ENCODE measurements at places on chromosomes 1 and 21.

DNA sequence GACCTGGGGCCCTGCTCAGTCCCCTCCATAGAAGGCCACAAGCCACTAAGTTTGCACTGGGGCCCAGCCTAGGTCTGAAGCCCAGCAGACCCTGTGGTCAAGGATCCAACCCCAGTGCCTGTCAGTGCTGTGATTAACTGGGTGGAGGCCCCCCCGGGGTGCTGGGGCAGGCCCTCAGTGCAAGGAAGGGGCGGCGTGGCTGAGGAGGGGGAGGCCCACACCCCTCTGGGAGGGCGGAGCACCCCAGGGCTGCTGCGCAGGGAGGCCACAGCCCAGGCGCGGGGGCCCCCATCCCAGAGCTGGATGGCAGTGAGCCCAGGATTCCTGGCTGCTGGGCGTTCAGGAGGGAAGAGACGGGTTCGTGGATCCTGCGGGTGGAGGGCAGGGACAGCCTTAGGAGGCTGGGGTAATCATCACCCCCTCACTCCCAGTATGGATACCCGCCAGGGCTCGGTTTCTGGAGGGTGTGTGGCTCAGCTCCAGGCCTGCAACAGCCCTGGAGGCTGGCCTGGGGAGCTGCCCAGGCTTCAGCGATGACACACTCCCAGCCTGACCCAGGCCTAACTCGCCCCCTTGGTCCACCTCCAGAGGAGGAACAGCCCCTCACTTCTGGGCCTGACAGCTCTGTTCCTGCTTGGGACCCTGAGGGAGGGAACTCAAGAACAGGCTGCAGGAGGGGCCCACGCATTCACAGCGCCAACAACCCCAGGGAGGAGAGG, 890 bp downstream of the GJC2 start:
- no peak for DNase-seq

DNA sequence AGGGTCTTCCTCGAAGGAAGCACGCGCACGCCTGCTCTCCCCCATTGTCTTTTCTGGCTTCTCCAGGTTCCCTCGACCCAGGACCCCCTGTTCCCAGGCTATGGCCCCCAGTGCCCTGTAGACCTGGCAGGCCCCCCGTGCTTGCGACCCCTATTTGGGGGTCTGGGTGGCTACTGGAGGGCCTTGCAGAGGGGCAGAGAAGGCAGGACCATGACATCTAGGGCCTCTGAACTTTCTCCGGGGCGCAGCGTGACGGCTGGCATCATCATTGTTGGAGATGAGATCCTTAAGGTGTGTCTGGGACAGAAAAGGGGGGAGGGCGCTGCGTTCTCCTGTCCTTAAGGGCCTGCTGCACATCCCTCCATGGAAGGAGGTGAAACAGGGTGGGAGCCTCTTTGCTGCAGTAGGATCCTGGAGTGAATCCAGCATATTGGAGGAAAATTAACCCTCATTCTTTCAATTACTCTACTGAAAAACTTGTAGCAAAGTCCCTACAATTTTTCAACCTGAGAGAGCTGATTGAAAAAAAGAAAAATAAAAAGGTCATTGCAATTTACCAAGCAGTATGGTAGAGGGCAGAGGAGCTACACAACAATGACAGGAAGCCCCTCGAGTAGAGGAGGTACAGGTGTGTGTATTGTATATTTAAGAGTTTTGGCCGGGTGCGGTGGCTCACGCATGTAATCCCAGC, 777 bp downstream of the FLAD1 start:
- no peak for DNase-seq

GRCh38 chr1:165816826-165817497, 10.5 kb upstream of the UCK2 start:
- DNase-seq: no peak

DNA sequence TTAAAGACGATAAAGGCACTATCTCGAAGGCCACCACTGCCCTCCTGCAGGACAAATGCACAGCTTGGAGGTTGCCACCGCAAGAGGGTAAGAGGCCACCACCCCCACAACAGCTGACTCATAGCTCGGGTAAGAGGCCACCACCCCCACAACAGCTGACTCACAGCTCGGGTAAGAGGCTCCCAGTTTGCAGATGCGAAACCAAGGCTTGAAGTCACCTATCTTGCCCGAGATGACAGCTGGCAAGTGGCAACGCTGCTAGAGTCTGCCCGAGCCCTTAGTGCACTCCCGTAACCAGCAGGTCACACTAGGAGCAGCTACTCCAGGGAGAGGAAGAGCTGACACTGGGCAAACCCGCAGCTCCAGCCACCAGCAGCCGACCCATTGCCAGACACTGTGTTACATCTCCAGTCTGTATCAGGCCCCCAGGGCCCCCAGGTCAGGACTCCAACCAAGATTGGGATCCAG, 17.1 kb upstream of the SPSB1 start:
- no peak for DNase-seq

- DNase-seq: no peak
Measured at GRCh38 chr1:29156543-29157268, 25.0 kb downstream of the SRSF4 start.

DNA sequence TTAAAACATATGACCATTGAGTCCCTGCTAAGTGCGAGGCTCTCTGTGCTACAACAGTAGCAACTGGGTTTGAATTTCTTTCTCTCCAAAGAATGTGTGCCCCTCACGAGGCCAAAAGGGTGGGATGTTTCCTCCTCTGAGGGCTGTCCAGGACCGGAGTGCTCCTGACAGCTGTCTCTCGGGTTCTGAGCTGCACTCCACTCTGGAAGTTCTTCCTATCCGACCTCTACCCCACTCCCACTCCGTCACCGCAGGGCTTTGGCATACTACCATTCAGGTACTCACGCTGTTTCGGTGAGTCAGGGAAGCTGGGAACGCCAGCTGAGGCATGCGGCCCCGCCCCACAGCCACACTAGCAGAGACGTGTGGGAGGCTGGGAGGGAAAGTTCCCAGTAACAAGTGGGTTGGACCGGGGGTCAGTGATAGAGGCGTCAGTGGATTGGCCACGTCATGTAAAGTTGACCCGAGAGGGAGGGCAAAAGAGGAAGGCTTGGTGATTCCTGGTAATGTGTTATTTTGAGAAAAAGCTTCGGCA, 705 bp upstream of the SLC50A1 start:
- peak; percentile 22 for DNase-seq

DNA sequence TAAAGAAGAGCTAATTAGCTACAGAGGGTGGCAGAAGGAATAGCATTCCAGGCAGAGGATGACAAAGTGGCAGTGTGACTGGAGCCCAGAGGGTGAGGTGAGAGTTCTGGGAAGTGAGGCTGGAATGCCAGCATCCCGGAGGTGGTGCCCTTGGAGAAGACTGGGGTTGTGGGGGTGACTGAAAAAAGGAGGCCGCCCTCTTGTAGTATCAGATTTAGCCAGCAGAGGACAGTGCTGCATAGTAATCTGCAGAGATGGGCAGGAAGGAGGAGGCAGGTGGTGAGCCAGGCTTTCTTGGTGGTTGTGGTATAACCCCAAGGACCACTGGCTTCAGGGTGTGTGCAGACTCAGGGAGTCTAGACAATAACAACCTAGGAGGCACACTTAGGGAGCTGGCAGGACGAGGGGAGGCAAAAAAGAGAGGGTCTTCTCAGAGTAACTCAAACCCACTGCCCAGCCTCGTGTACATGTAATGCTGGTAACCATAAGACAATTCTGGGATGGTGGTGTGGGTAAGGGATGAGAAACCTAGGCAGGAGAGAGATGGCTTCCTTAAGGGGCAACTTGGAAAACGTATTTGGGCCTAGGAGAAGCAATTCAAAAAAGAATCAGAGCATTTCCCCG, 30.5 kb downstream of the MROH7 start:
- no peak for DNase-seq

- DNase-seq: peak; percentile 24
Measured at GRCh38 chr1:32500387-32501209, 35.7 kb downstream of the ZBTB8B start.

DNA sequence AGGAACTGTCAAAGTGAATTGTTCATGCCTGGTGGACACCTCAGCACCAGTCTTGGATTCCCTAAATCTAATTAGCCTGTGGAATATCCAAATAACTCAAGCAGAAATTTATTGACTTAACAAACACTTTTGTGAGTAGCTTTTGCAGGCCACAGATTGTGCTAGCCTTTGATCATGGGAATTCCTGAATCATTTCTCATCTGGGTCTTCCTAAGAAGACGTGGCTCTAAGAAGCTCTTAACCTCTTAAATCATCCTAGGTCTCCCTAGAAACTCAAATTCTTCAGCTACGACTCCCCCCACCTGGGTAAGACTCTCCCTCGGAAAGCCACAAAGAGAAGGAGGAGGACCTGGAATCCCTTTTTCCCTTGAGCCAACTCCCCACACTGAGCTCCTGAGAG, 53.8 kb upstream of the PSEN2 start:
- no peak for DNase-seq

GRCh38 chr1:231590453-231591198, 36.0 kb upstream of the DISC1 start:
- no peak for DNase-seq

- no peak for DNase-seq
Measured at GRCh38 chr1:162349635-162350330, 26.9 kb downstream of the SPATA46 start.

Data from caudate nucleus (tissue), 63 donors.